Stimulated activated CD4-positive, alpha-beta T cell treated with anti-CD3 and anti-CD28 coated beads, Interleukin-15, amount 100 ng/mL, for 48 hours (primary cell): ENCODE measurements at places on chromosomes 1 and 21.

DNA sequence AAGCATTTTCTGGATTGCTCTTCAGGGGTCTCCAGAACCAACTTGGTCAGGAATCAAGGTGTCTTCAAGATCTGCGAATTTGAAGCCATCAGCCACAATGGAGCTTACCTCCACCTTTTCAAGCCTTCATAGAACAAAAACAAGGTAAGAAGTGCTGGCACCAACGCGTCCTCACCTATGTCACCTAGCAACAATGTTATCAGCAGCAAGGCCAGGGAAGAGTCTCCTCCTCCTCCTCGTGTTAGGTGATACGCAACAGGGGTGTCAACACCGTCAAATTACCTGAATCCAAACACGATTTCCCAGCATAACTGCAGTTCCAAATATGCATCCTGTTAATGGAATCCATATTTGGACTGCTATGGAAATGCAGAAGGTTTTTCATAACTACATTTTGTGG is 4.1 kb upstream of the TIAM1 start:
- no peak for DNase-seq

DNA sequence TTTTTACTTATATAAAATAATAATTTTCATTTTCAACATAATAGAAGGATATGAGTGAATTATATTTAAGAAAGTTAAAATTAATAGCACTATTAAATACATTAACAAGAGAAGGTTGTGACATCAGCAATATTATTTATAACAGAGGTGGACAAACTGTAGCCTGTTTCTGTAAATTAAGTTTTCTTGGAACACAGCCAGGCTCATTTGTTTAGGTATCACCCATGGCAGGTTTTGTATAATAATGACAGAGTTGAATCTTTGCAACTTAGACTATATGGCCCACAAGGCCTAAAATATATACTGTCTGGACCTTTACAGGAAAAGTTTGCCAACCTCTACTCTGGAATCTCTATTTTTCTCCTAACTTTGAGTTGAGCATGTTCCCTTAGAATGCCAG is 42.8 kb upstream of the CACYBP start:
- DNase-seq: no peak

DNA sequence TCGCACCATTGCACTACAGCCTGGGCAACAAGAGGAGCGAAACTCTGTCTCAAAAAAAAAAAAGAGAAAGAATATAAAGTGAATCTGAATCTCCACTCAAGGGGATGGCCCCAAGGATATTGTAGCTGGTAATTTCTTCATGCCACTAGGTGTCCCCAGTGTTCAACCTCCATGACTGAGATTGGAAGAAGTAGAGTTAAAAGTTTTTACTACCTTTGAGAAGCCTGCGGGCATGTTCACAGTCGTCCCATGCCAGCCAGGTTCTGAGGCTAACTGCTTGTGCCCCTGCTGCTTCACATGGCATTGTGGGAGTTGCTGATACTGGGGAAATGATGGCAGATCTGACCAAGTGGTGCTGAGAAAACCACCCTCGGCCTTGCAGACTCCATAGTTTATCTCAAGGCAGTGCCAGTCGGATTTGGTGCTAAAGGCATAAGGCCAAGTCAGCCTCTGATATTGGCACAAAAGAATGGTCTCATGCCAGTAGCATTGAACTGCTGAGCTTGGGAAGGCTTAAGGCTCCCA is 10.8 kb upstream of the SHISA4 start:
- DNase-seq: no peak

DNA sequence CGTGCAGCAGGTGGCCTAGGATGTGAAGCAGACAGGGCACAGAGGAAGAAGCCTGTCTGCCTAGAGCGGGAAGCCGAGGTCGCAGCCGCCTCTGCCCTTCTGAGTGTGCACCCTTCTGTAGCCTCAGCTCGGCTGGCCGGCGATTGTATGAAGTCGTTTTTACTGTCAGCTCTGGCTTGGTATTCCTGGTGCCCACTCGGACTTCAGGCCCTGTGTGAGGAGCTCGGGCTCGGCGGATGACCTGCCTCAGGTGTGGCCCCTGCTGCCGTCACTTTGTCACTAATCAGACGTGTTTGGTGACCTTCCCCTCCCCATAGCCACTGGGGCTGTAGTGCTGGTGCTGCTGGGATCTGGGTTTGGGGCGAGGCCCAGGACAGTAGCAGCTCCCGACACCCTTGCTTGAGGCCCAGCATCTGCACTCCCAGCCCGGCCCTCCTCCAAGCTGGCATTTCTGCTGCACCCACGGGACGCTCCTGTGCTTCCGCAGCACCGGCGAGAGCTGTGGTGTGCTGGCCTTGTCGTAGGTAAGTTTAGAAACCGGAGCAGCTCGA is 18.1 kb downstream of the SLX9 start:
- DNase-seq: no peak

DNA sequence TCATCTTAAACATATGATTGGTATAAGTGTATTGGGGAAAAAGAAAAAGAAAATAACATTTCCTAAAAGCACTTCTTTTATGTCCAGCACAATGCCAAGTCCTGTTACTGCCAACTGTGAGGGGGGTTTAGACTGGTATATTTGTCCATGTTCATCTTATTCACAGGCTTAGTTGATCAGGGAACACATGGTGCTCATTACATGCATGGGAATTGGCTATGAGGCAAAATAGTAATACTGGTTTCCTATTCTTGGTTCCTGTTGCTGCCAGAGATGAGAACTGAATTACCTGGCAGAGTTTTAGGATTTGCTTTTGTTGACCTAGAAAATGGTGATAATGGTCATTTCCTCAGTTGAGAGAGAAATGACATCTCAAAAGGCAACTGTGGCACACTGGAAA is 398.8 kb downstream of the DUSP10 start:
- DNase-seq: no peak

DNA sequence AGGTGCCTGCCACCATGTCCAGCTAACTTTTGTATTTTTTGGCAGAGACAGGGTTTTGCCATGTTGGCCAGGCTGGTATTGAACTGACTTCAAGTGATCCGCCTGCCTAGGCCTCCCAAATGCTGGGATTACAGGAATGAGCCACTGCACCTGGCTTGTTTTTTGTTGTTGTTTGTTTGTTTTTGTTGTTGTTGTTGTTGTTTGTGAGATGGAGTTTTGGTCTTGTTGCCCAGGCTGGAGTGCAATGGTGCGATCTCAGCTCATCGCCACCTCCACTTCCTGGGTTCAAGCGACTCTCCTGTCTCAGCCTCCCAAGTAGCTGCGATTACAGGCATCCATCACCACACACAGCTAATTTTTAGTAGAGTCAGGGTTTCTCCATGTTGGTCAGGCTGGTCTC is 7.1 kb upstream of the L1TD1 start:
- no peak for DNase-seq

- no peak for DNase-seq
Measured at GRCh38 chr21:45295576-45296365, 8.1 kb upstream of the POFUT2 start.

- no peak for DNase-seq
Measured at GRCh38 chr1:50422946-50423669, at the start of gene DMRTA2. TSS of gene DMRTA2 (minus strand) at chr1:50423443. CDS start at chr1:50421536, 1,907 bp downstream.

- DNase-seq: peak; percentile 20
Measured at GRCh38 chr1:115648717-115649691, 7.2 kb downstream of the VANGL1 start.

DNA sequence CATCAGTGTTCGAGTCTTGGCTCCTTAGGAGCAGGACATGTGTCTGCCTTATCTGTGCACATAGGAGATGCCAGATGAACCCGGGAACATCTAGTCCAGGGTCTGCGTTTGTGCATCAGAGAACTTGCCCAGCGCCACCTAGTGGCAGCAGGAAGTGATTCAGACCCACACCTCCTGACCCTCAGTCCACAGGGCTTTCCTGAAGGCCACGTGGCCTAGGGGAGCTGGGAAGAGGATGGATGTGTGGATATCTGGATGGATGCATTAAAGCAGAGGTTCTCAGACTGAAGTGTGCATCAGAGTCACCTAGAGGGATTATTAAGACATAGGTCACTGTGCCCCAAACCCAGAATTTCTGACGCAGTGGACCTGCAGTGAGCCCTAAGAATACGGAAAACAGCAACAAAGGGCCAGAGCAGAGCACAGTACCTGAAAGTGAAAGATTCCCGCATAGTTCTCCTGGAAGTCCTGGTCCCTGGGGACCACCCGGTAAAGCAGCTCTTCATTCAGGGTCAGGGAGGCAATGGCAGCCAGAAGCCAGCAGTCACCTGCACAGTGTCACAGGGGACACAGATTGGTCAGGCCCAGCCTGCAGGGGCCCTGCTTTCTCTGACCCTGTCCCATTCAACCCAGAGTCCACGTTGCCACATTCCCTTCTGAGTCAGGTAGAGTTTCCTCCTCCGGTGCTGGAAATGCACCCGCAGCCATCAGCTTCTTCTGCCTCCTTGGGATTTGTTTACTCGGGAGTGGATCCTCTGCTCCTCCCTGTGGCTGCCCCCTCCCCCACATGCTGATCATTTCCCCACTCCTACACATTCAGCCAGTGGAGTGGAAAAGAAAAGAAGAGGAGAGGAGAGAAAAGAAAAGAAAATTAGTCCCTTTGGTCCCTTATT is 37.0 kb downstream of the CAPN8 start:
- peak; percentile 26 for DNase-seq

- DNase-seq: no peak
Measured at GRCh38 chr1:206835186-206835585, 30.2 kb upstream of the IL20 start.

DNA sequence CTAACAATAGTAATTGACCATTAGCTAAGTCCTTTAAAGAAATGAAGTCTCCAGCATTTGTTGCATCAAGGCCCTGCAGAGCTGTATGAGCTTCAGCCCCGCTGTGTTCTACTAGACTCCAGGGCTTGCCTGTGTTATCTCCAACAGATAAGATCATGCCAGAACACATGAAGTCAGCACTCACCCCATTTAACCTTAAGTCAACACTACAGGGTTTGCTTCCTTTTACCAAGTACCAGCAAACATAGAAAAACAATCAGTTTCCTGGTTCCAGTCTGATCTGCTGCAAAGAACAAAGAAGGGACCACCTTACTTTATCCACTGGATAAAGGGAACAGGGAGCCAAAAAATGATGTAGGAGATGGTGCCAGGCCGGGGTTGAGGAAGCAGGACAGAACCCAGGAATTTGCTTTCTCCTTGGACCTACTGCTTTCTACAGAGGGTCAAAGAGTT is 41.3 kb upstream of the ENAH start:
- DNase-seq: no peak

DNA sequence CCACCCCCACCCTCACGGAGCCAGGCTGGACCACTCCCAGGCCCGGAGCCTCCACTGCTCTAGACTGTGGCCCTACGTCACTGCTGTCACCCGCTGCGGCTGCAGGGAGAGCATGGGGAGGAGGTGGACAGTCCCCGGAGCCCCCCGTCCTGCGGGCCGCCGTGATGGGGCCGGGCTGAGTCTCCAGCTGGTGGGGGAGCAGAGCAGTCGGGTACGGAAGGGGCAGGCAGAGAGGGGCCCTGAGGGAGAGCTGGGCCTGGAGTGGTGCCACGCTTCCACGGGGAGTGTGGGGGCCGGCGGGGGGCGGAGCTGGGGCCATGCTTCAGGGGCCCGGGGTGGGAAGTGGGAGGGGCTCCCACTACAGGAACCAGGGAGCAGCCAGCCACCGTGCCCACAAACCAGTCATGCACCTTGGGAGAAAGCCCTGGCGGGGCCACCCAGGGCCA is 98.9 kb upstream of the KCNK1 start:
- DNase-seq: no peak

GRCh38 chr21:15968776-15969310 is 239.1 kb downstream of the USP25 start:
- DNase-seq: no peak

DNA sequence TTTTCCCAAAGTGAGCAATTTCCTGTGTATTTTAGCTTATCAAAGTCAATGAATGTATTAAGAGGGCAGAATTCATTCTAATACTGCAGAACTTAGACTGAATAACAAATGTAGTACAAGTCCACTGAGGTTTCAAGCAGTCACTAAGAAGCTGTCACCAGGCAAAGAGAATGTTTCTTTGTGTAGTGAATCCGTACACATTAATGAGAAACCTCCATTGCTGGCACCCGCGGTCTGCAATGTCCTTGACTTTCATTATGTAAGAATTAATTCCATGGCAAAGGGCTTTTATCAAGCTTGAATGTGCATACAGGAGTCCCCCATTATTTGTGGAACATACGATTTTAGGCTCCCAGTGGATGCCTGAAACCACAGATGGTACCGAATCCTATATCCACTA is 719.5 kb upstream of the TMPRSS15 start:
- no peak for DNase-seq

- DNase-seq: no peak
Measured at GRCh38 chr1:42157667-42158066, 4.5 kb downstream of the GUCA2B start.

DNA sequence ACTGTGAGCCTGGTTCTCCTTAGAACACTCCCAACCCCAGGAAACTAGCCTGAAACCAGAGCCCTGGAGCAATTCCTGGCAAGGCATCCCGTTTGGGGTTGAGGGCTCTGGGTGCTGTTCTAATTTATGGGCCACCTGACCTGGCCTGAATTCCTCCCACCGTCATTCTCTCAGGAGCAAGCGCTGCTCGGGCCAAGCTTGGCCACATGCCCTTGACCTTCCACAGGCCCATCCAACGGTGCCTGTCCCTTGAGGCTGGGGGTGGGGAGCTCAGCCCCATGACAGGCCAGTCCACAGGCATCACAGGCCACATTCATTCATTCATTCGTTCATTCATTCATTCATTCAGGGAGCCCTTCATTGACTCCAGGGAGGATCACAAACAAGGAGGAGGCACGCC is 5.3 kb downstream of the PADI2 start:
- no peak for DNase-seq

GRCh38 chr1:154155251-154155650 is 378 bp upstream of the NUP210L start:
- DNase-seq: no peak

DNA sequence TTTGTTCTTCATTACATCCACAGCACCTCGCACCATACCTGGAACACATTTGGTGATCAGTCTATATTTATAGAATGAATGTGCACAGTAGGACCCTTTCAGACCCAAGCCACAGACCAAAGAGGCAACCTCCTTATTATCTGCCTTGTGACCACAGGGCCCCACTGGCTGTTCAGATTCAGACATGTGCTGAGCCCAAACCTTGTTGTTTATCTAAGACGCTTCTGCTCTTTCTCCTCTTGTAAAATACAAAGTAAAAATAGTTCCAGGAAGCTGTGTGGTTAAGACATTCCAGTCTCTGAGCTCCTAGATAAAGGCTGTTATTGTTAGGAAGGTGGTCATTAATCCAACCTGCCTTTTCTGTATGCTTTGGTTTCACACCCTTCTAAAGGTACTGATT is 3.6 kb upstream of the SCMH1 start:
- DNase-seq: no peak

DNA sequence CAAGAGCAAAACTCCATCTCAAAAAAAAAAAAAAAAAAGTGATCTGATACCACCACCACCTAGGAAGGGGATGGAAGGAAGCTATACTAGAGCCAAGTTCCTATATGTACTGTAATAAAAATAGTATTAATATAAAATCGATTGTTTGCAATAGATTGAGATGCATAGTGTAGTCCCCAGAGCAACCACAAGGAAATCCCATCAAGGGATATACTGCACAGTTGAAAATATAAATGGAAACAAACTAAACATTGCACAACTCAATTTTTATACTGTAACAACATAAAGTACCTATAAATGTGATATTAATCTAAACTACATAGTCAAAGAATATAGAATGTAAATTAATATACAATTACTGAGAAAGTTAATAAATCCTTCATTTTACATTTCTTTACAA is 20.9 kb upstream of the PSMG1 start:
- no peak for DNase-seq

- DNase-seq: no peak
Measured at GRCh38 chr1:85351202-85351828, 74.9 kb upstream of the BCL10 start.

GRCh38 chr1:43197343-43198127 is 25.4 kb downstream of the CFAP57 start:
- DNase-seq: no peak
